ENCODE measurements at places on chromosomes 16 and 17. TPM values are rescaled to one million over a fixed set of nuclear protein-coding genes. Genes with fewer than 3 reads are reported as not detected.
A peak's percentile ranks its signal among the peaks of the same experiment; 100 is the strongest.

- DNase-seq: no peak
Measured at GRCh38 chr17:9828296-9829295, 2.9 kb downstream of the GLP2R start.

The PYDC1 gene
- total RNA-seq: not detected

DNA sequence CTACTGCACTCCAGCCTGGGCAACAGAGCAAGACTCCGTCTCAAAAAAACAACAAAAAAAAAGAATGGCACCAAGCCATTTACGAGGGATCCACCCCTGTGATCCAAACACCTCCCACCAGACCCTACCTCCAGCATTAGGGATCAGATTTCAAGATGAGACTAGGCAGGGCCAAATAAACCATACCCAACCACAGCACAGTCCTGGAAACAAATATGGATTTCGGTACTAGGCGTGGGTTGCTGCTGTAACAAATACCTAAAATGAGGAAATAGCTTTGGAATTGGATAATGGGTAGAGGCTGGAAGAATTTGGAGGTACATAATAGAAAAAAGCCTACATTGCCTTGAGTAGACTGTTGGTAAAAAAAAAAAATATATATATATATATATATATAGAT lies 49.1 kb downstream of the MMP15 start:
- no peak for DNase-seq

DNA sequence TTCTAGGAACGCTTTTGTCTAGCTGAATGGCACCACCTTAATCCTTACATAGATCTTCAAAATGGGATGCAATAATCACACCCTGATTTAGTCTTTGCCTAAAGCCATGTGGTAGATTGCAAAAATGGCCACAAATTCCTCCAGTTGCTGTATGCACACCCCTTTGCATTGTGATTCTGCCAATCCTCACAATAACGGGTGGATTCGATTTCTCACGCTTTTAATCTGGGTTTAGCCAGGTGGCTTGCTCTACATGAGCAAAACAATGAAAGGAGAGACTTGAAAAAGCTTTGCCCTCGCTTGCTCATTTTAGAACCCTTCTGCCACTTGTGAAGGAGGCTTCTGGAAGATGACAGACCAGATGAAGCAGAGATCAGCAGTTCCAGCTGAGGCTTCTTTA lies 50.3 kb upstream of the B4GALNT2 start:
- no peak for DNase-seq

GRCh38 chr16:47459603-47460002 lies 1.3 kb downstream of the ITFG1 start:
- DNase-seq: no peak

- no peak for DNase-seq
Measured at GRCh38 chr17:62611292-62611691, 16.2 kb upstream of the MRC2 start.

DNA sequence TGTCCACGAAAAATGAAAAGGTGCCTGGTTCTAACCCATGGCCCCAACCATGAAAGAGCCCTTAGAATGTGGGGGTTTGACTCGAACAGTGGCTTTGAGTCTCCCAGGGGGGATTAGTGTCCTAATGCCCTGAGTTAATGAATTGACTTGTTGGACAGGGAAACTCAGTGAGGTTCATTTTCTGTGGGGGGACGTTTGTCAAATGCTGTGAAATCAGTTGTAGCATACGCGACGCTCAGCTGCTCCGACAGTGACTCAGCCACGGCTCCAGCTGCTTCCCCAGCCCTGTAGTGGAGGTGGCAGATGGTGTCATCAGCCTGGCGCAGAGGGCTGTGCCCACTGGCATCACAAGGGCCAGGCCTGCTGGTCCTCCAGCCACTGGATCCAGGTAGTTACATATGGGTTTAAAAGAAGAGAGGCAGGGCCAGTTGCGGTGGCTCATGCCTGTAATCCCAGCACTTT lies 3.9 kb upstream of the TMEM235 start:
- peak; percentile 61 for DNase-seq

- no peak for DNase-seq
Measured at GRCh38 chr16:84357191-84357651, 11.1 kb upstream of the ATP2C2 start.

- peak; percentile 45 for DNase-seq
Measured at GRCh38 chr17:8785547-8786413, 13.4 kb downstream of the MFSD6L start.

- DNase-seq: no peak
Measured at GRCh38 chr16:67939507-67940445, 3.1 kb upstream of the PSMB10 start.

GRCh38 chr17:27485125-27485524 lies 28.9 kb downstream of the KSR1 start:
- DNase-seq: no peak

DNA sequence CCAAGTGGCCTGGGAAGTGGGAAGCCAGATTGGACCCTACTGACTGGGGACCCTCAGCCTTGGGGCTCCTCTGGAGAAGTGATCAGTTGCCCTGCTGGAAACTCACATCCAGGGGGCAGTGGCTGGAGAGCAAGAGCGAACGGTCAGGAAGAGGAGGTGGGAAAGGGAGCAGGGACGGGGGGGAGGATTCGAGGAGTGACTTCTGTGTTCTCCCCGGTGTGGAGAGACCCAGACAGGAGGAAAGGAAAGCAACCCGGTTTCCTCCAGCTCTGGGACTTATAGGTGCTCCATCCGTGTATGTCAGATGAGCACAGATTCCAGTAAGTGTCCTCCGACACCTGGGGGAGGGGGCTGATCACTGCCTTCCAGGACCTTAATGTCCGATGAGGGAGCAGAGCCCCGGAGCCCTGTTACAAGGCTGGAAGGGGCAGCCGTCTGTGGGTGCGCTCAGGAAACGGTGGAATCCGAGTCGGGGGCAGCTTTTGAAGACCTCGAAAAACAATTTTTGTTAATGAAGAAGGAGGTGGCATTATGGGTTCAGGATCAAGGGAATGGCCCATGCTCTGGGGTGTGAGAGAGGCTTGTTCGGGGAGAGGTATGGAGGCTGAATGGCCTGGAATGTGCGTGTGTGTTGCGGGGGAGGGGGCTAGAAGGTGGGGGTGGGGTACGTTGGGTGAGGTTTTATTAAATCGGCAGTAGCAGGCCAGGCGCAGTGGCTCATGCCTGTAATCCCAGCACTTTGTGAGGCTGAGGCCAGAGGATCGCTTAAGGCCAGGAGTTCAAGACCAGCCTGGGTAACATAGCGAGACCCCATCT lies 34.8 kb upstream of the NDRG4 start:
- DNase-seq: peak; percentile 75

Data from dermis microvascular lymphatic vessel endothelial cell (primary cell).